ENCODE measurements at places on chromosomes 7 and 10.

- no peak for DNase-seq
Observed at GRCh38 chr7:106593028-106593417, 67.9 kb downstream of the CCDC71L start.

GRCh38 chr7:88399696-88400240 is 93.1 kb upstream of the STEAP4 start:
- DNase-seq: no peak

DNA sequence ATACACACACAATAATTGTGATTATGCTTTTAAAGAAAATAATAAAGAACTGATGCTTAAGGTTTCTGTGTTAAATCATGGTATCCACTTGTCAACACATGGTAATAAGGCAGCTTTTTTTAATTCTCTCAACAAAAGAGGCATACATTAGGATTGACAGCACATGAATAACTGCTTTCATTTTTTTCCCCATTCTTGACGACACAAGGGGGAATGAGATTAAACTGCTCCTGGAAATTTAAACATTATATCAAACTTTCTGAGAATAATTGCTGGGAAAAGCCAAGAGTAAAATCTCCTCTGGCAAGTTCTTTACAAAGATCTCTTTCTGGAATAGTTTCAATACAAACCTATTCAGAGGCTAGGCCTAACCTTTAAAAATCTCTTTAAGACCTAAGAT is 99.0 kb upstream of the GPR22 start:
- no peak for DNase-seq

GRCh38 chr10:77498829-77499228 is 138.8 kb downstream of the KCNMA1 start:
- DNase-seq: no peak

DNA sequence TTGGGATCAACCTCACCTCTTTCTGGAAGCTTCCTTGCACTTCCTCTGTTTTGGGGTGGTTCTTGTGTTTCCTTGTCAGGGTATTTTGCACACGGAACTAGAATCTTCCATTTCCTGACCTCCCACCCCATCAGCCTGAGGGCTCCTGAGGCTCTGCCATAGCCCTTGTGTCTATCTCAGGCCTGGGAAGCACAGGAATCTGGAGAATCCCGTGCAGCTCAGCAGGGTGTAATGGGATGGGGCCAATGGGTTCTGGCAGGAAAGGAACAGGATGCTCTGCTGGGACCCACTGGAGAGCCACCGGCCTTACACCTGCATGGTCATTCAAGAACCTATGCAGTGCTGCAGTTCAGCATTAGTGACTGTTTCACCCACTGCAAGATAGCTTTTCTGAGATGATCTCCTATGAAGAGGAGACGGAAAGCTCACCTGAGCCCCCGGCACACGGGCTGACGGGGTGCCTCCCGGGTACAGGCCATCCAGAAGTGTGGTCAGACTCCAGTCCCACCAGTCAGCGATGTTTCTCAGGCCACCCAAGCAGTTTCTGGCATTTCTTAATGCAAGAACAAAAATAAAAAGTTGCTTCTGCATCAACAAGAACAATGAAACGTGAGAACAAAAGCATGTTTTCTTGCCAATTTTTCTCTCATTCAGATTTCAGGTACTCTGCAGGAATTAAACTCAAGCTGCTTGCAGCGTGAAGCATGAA is 133.2 kb downstream of the PKD1L1 start:
- DNase-seq: no peak

- no peak for DNase-seq
Observed at GRCh38 chr10:77554996-77555397, 82.6 kb downstream of the KCNMA1 start.

DNA sequence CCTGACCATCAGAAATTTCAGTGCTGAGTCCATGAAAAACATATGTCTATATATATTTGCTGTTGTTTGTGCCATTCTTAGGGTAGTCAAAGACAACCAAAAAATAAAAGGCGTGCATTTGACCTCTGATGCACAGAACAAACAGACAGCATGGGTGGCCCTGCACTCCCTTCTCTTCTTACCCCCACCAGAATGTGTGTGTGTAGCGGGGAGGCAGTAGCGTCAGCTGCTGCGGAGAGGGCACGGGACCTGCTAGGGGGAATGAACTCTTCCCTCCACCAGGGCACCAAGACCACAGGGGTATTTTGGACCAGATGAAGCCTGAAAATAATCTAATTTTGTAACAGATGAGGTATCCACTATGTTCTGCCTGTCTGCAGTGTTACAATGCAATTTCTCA is 277.7 kb upstream of the ZNF32 start:
- DNase-seq: no peak

GRCh38 chr7:116598278-116598677 is 73.4 kb downstream of the CAV1 start:
- no peak for DNase-seq

DNA sequence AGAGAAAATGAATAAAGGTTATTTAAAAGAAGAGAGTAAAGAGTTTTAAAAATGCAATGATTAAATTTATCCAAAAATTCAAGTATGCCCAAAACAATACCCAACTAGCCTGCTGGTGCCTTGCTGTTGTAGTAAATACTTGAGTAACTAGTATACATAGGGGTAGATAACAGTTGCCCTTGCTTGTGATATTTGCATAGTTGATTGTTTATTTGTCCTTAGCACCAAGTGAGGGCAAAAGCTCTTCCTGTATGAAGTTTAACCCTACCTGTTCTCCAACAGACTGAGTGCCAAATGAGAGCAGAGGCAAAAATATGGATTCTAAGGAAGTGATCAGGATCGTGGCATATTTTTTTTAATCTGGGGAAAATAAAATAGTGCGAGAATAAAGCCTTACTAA is 85.0 kb downstream of the PTN start:
- no peak for DNase-seq

- no peak for DNase-seq
Observed at GRCh38 chr10:100972115-100972903, 3.0 kb downstream of the SEMA4G start.

DNA sequence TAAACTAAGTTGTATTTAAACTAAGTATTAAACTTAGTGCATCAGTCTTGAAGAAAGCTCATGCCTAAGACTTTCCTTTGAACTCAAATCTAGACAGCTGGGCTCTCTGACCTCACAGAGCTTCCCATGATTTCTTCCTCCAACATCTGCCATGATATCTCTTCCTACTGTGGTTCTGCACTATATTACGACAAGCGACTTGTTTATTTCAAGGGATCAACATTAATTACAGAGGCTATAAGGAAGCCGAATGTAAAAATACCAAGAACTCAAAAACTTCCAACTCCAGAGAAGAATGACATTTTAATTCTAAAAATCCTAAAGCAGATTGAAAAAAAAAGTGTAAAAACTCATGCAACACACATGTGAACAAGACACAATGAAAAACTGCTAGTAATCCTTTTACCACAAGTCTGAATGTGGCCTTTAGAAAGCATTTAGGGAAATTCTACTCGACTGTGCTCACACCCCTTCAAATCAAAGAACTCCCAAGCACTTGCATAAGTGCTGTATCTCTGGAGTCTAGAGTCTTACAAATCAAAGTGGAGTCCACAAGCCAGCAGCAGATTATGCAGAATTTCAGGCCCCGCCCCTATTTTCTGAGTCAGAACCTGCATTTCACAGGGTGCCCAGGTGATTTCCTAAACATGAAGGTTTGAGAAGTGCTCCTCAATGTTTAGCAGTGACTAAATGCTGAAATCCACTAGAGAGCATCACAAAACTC is 22.7 kb upstream of the WASHC2A start:
- DNase-seq: no peak

DNA sequence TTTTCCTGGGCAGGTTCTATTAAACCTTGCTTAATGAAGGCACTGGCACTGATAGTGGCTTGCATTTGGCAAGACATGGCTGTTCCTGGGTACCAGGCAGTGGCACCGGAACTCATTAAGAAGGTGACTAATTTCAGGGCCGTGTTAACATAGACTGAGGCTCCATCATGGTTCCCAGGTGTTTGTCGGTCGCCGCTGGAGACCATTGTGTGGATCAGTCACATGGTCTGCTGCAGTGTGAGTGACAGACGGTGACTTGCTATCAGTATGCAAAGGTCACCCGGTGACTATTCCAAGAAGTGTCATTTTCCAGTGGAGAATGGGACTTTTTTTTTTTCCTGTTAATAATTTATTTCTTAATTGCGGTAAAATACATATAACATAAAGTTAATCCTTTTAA is 106.3 kb downstream of the INSYN2A start:
- DNase-seq: no peak

DNA sequence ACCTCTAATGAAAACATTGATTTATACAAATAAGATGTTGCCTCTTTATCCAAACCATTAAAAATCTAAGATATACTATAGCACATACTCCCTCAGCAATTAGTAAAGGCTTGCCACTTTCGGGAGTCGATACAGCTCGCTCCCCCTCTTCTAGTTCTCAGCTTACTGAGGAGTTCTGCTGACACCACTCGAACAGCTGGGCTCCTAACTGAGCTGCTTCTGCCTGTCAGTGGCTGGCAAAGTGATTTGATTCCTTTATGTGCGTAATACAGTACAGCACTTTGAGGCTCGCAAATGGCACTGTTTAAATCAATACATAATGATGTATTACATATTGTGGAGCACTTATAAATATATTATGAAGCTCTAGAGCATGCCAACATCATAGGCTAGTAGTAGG is 241.8 kb downstream of the CREB5 start:
- peak; percentile 20 for DNase-seq

GRCh38 chr10:92688573-92688926 is 1.2 kb upstream of the HHEX start:
- DNase-seq: no peak

DNA sequence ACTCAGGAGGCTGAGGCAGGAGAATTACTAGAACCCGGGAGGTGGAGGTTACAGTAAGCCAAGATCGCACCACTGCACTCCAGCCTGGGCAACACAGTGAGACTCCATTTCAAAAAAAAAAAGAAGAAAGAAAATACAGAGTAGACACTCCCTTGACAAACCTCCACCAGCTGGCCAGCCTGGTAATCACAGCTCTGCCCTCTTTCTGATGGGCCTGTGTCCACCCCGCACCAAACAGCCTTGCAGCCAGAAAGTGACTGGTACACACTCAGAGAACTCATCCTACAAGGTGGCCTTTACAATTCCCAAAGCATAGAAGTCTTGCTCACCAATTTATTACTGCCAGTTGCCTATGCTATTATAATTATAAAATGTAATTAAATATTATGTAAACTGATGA is 66.6 kb downstream of the COBL start:
- no peak for DNase-seq

DNA sequence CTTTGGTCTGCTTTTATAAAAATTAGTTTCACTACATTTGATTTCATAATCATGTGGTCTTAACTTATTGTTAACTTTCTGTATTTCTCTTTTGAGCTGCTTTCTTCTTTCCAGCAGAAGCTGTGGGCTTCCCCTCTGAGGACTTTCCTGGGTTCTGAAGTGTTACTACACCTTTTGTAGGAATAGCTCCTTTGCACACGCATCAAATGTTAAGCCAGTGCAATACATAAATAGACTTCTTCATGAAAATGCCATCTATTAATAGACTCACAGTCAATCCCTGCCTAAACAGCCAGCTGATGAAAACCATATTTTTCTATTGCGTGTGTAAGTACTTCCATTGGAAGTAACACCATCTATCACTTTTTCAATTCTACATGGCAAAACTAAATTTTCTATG is 1.5 kb downstream of the ABCB4 start:
- no peak for DNase-seq

DNA sequence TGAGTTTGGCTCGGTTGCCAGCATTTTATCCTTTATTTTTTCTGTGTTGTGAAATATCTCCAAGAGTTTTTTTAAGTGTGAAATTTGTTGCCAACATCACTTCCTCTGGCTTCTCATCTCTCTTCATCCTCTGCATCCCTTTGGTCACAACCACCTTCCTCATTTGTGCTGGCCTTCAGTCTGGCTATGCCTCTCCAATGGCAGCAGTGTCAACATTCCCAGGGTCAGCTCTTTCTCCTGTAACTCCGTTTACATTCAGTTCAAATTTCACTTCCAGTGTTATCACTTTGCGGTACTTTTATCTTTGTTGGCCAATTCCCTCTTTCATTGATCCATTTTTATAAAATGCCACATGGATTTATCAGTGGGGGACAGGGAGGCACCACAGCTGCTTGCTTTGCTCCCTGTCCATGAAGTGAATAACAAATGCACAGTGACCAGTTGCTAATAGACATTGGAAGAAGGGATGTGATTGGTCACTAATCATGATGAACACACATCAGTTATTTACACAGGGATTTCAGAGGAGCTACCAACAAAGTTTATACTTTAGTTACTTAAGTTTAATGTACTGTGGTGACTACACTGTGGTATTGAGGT is 311.4 kb upstream of the LRGUK start:
- DNase-seq: no peak

DNA sequence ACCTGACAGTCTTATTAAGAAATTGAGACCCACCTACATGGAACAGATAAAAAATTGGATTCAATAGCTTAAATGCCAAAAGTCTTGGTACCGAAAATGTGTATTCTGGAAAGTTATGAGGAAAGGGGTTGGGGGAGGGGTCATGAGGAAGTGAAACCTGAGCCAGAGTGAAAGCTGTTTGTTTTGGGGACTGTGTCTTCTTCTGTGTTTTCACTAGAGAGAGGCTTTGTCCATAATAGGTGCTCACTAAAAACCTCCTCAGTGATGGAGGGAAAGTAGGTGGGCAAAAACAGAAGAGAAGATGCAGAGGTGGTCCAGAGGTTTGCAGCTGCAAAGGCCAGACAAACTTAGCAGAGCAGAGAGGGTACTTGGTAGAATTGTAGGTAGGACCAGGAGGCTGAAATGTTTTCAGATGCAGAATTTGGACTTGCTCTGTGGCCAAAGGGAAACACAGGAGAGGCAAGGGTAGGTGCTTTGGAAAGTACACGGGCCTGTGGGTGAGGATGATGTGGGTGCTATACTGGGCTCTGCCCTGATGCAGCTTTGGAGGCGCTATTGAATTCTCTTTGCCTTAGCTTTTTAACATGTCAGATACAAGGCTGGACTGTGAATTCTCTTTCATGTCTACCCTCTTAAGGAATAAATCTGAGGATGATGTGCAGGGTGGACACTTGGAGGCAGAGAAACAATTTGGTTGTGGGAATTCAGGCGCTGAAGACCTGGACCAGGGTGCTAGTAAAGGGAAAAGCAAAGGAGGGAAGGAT is 254.6 kb downstream of the PTEN start:
- no peak for DNase-seq

DNA sequence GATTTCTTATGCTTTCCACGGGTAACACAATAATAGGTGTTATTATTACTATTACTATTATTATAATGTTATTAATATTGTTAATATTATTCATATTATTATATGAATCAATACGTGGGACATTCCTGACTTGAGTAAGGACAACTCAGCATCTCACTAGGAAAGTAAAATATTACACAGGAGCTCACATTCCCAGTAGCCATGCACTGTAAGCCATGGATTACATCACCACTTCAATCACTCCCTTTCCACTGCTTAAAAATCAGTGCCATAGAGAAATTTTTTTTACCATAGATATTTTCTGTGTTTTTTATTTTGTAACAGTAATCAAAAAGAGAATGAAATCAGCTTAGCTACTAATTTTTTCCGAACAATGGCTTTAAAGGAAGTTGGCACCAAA is 68.5 kb upstream of the DGKI start:
- DNase-seq: no peak

- DNase-seq: peak; percentile 63
Observed at GRCh38 chr7:13920053-13920697, 69.3 kb downstream of the ETV1 start.

Data from glutamatergic neuron (in vitro differentiated cells).